Spleen (tissue), 13 donors: ENCODE measurements at places on chromosomes 7 and 10. TPM values are rescaled to one million over a fixed set of nuclear protein-coding genes. Genes with fewer than 3 reads are reported as not detected.

Gene RASSF4
- polyA plus RNA-seq: 38.2 TPM

Gene BMPER
- 0.14 TPM for polyA plus RNA-seq

Gene HTR5A
- polyA plus RNA-seq: not detected

Gene DEPP1
- polyA plus RNA-seq: 13.3 TPM

Gene TUBB8
- not detected for polyA plus RNA-seq

Gene GRID1
- 0.06 TPM for polyA plus RNA-seq

Gene SFTPD
- 0.33 TPM for polyA plus RNA-seq

Gene AEBP1
- polyA plus RNA-seq: 49.7 TPM

Gene INMT
- 3.2 TPM for polyA plus RNA-seq

Gene CADPS2
- polyA plus RNA-seq: 2.6 TPM

Gene MEST
- 11.2 TPM for polyA plus RNA-seq

Gene RBM33
- polyA plus RNA-seq: 23.8 TPM

Gene RTKN2
- polyA plus RNA-seq: 0.26 TPM

Gene PDAP1
- polyA plus RNA-seq: 117 TPM

Gene PSD
- 1.1 TPM for polyA plus RNA-seq

Gene LRRN3
- polyA plus RNA-seq: 0.50 TPM

Gene TOMM7
- 482 TPM for polyA plus RNA-seq

Gene COL17A1
- polyA plus RNA-seq: 0.50 TPM

Gene EPDR1
- 3.7 TPM for polyA plus RNA-seq

Gene GCC1
- polyA plus RNA-seq: 7.1 TPM

Gene GSDME
- polyA plus RNA-seq: 6.0 TPM

Gene HELLS
- polyA plus RNA-seq: 5.1 TPM

Gene KBTBD2
- 16.6 TPM for polyA plus RNA-seq

Gene EIF5AL1
- polyA plus RNA-seq: 0.80 TPM

Gene LRRC4
- 0.78 TPM for polyA plus RNA-seq

Gene CFAP43
- polyA plus RNA-seq: 0.30 TPM

Gene PON1
- not detected for polyA plus RNA-seq

Gene PRRT4
- polyA plus RNA-seq: 0.28 TPM

Gene CYP2E1
- 1.2 TPM for polyA plus RNA-seq

Gene WAC
- polyA plus RNA-seq: 30.8 TPM

Gene WDR86
- 2.8 TPM for polyA plus RNA-seq

Gene CPEB3
- 1.3 TPM for polyA plus RNA-seq

Gene GLI3
- polyA plus RNA-seq: 0.17 TPM

Gene SLC29A3
- polyA plus RNA-seq: 3.3 TPM

Gene ADCY1
- polyA plus RNA-seq: 0.05 TPM

Gene ZNF487
- polyA plus RNA-seq: 9.6 TPM

Gene GOLGA7B
- 0.48 TPM for polyA plus RNA-seq

Gene ARHGEF35
- polyA plus RNA-seq: 2.2 TPM

Gene RSU1
- 38.1 TPM for polyA plus RNA-seq

Gene SLC29A4
- 1.1 TPM for polyA plus RNA-seq

Gene DLG5
- polyA plus RNA-seq: 2.3 TPM

Gene PDZD7
- polyA plus RNA-seq: 0.30 TPM

Gene SLC4A2
- polyA plus RNA-seq: 99.4 TPM

Gene CNPY1
- not detected for polyA plus RNA-seq

Gene AGR2
- polyA plus RNA-seq: 0.17 TPM

Gene SORCS3
- not detected for polyA plus RNA-seq

Gene TEX47
- polyA plus RNA-seq: not detected

Gene AKR1C8
- not detected for polyA plus RNA-seq

Gene SYT15
- 1.5 TPM for polyA plus RNA-seq

Gene LLCFC1
- polyA plus RNA-seq: not detected

Gene MMD2
- polyA plus RNA-seq: not detected
